ENCODE measurements at places on chromosomes 2 and 18.

- DNase-seq = no peak
Observed at GRCh38 chr2:96864343-96865091, 5.4 kb downstream of the SEMA4C start.

DNA sequence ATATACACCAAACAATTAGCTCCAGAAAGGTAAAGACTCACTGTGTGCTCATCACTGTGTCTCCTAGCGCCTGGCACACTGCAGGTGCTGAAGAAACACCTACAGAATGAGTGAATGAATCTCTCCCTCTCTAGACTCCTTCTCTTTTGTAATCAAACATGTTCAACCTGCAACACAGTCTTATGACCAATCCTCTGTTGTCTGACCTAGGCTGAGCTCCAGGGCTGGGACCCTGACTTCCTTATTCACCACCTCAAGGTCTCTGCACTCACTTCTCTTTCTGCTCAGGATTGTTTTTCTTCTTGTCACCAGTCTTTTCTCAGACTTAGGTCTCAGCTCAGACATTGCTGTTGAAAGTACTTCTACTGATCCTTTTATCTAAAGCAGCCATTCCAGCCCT, 9.8 kb downstream of the CKAP2L start:
- DNase-seq = no peak

GRCh38 chr2:11082880-11083279, 72.4 kb upstream of the SLC66A3 start:
- no peak for DNase-seq

DNA sequence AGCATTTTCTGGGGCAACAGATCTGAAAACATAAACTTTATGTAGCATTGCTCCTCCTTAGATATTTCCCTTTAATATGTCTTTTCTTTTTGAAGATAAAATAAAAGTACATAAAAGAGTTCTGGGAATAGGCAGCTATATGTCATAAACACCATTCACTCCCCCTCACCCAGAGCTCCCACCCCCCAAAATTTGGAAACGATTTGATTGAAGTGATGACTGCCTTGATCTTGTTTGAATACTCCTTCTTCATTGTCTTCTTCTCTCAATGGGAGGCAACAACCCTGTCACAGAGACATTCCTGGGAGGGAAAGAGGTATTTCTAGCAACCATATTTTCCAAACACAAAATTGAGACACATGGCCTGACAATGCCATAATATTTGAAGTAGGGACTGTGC, 369.3 kb downstream of the ARHGAP15 start:
- DNase-seq = no peak

GRCh38 chr2:234003972-234004617, 46.4 kb upstream of the SPP2 start:
- DNase-seq = peak; percentile 26

DNA sequence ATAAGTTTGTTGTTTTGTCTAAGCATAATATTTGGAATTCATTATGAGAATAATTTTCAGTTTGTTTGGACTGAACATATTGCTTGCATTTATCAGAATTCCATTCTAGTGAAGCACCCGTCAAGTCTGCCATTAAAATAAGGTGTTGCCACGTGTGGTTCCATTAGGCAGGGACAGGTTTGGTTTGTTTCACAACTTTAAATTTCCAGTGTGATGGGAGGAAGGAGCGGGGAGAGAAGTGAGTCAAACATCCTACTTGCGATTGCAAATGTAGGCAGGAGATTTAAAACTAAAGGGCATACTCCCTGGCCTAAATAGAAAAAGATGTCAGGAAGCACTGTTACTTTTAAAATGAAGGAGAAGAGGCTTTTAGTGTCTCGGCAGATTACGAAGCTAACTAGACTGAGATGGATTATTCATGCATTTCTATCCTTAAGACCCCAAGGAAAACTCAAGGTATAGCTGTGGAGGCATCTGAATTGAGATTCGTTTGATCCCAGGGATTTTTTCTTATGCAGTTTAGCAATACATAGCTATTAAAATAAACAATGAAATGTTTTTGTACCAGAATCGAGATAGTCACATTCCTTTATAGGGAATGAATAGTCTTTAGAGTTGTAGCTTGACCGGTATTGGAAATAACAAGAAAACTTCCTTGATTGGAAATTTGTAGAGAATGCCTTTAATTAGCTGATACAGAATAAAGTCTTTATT, 19.8 kb downstream of the GRHL1 start:
- no peak for DNase-seq

GRCh38 chr2:140091926-140092325, 1311.7 kb upstream of the NXPH2 start:
- no peak for DNase-seq

- DNase-seq = no peak
Observed at GRCh38 chr2:25467743-25468142, 126.0 kb upstream of the DNMT3A start.

DNA sequence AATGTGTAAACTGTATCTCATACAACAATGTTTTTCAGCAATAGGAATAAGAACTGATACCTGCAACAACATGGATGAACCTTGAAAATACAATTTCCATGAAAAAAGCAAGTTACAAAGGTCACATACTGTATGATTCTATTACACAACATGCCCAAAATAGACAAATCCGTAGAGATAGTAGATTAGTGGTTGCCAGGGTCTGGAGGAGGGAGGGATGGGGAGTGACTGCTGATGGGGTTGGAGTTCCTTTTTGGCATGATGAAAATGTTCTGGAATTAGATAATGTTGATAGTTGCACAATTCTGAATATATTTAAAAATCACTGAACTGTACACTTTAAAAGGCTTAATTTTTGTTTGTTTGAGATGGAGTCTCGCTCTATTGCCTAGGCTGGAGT, 33.8 kb downstream of the UBXN4 start:
- DNase-seq = no peak

GRCh38 chr2:29444150-29444549, 328.9 kb downstream of the CLIP4 start:
- DNase-seq = no peak

DNA sequence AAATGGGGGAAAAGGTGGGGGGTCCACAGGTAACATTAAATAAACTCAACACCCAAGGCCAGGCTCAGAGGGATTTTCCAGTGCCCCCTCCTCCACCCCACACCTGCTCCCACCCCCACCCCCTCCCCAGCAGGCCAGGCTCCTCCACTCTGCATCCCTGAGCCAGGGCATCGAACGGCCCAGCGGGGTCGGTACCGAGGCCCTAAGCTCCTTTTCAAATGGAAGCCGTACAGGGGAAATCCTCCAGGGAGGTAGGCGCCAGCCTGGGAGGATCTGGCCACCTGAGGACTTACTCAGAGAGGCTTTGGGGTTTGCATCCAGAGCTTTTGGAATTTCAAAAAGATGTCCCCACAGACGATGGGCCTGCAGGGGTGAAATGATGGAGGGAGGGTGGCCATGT, 46.5 kb downstream of the ZFP36L2 start:
- DNase-seq = no peak

- no peak for DNase-seq
Observed at GRCh38 chr18:39591649-39592048, 2026.1 kb upstream of the CELF4 start.
